ENCODE measurements at places on chromosomes 6 and 20.

DNA sequence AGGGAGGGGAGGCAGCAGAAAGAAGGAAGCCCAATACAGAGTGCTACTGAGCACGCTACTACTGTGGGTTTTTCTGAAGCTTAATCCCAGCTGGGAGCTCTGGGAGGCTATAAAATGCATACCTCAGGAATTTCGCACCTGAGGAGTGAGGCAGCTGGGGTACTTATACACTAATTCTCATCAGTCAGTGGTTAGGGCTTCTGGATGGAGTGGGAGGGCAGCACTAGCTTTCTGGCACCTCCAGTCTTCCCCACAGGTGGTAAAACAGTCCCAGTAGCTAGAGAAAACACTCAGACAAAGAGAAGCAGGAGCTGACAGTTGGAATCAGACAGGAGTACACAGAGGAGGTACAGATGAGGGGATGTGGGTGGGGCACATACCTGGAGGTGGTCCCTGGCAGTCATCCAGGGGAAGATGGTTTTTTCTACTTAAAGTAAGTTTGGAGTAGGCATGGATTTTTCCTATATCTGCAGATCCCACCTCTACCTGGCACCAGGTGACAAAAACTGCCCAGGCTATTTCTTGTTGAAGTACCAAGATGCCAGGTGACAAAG lies 37.8 kb downstream of the CPXM1 start:
- DNase-seq = no peak

- no peak for DNase-seq
Observed at GRCh38 chr6:117268924-117269323, 3.6 kb downstream of the VGLL2 start.

- DNase-seq = no peak
Observed at GRCh38 chr20:37888641-37889040, 14.3 kb upstream of the VSTM2L start.

DNA sequence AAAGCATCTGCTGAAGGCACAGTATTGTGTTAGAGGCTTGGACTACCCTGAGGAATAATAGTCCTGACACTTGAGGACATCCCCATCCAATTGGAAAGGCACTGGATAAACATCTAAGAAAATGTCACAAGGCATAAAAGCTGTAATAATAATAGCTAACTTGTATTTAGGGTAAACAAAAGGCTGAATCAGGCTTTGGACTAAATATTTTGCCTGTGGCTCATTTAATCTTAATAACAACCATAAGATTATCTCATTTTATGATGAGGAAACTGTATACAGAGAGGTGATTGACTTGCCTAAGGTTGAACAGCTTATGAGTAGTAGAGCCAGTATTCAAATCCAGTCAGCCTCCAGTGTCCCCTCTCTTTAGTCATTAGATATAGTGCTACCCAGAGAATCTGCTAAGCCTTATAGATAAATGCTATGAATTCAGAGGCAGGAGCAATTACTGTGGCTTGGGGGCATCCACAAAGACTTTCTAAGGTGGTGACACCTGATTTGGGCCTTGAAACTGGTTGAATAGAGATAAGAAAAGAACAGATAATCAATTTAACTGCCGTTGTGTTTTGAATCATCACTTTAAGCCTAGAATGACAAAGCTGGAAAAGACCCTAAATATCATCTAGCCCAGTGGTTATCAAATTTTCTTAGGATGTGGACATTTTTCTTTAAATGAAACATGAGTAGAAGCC lies 7.5 kb upstream of the ZSWIM1 start:
- no peak for DNase-seq

- no peak for DNase-seq
Observed at GRCh38 chr6:49666930-49667757, 30.5 kb upstream of the RHAG start.

- DNase-seq = no peak
Observed at GRCh38 chr6:7673063-7673536, 52.8 kb upstream of the BMP6 start.
